ENCODE measurements at places on chromosomes 11 and 22.

- DNase-seq = no peak
Measured at GRCh38 chr11:33674035-33674814, 26.4 kb downstream of the C11orf91 start.

GRCh38 chr11:128405714-128406662 lies 181.4 kb downstream of the ETS1 start:
- no peak for DNase-seq

DNA sequence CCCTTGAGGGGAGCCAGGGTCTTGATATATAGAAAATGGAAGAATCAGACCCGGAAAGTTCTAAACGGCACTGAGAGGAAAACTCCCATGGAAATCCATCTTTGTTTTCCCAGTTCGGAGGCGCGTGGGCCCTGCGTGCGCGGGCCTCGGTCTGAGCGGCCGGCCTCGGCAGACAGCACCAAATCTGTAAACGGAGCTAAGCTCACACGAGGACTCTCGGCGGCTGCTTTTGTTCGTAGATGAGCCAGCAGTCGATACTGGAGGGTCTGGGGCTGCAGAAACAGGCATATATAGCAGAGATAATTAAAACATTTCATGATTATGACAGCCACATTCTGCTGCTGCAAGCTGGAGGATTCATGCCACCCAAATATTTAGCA lies 68.5 kb upstream of the PPARA start:
- DNase-seq = no peak

DNA sequence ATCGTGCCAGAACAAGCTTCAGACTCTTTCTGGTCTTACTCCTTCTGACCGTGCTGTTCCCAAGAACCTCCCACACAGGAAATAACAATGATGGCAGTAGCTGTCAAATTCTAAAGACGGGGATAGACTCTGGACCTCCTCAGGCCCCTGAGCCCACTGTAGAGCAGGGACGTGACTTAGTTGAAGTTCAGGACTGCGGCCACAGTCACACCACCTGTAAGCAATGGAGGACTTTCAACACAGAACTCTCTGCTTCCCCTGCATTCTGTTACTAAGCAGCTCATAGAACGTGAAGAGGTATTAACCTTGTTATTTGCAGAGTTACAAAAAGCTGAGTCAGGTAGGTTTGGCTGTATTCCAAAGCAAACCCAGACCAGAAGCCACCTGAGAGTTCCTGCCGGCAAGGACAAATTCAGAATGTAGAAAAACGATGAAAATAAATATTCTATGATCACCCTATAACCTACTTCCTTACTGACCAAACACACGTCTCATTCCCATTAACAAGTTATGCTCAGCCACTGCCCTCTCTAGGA lies 12.7 kb downstream of the TMEM45B start:
- no peak for DNase-seq

GRCh38 chr11:116073854-116074837 lies 569.9 kb upstream of the CADM1 start:
- no peak for DNase-seq

GRCh38 chr11:75673977-75674582 lies 5.2 kb upstream of the MAP6 start:
- no peak for DNase-seq

GRCh38 chr11:102177126-102177525 lies 66.9 kb downstream of the YAP1 start:
- DNase-seq = no peak

DNA sequence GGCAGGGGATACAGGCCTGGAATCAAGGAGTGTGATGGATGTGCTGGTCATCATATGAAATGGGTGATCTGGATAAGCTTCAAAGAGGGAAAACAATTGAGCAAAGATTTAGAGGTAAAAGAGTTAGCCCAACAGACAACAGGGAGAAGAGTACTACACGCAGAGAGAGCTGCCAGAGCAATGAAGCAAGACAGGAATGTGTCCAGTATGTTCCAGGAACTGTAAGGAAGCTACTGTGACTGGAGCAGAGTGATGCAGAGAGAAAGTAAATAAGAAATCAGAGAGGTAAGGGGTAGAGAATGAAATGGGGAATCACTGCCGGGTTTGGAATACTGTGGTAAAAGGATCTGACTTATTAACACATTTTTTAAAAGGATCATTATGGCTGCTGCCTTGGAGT lies 255.1 kb downstream of the DCDC1 start:
- DNase-seq = no peak

- DNase-seq = no peak
Measured at GRCh38 chr11:22163394-22163797, 29.5 kb upstream of the ANO5 start.

DNA sequence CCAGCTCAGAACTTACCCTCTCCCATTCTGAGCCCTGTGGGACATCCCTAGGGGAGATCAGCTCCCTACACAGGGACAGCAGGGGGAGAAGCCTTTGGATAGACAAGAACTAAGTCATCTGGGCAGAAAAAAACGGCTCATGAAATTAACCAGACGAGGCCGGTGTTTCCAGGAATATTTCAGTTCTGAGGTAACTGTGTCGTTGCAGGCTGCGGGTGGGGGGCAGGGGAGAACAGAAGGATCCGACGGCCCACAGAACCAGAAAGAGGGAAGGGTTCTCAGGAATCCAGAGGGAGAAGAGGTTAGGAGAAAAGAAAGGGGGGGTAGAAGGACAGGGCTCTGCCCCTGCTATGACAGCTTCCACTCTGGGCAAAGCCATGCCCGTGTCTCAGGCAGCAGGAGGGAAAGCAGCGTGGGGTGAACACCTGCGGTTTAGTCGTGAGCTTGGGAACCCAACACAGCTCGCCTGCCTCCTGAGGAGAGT lies 3.6 kb downstream of the CLCF1 start:
- no peak for DNase-seq
